ENCODE measurements at places on chromosomes 4 and X.

DNA sequence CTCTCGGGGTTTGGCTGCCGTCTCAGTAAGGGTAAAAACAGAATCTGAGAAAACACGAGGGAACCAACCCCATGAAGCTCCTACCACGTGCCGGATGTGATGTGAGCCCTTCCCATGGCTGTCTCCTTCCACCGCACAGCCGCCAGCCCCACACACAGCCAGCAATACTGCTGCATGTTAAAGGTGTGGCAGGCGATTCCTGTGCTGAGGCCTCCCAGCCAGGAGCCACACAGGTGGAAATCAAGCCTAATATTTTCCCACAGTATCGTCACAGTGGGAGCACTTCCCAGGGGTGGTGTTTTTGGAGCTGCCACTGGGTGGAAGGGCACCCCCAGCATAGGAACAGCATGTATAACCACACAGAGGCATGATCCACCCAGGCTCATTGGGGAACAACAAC, 77.5 kb downstream of the SLC2A9 start:
- no peak for DNase-seq

DNA sequence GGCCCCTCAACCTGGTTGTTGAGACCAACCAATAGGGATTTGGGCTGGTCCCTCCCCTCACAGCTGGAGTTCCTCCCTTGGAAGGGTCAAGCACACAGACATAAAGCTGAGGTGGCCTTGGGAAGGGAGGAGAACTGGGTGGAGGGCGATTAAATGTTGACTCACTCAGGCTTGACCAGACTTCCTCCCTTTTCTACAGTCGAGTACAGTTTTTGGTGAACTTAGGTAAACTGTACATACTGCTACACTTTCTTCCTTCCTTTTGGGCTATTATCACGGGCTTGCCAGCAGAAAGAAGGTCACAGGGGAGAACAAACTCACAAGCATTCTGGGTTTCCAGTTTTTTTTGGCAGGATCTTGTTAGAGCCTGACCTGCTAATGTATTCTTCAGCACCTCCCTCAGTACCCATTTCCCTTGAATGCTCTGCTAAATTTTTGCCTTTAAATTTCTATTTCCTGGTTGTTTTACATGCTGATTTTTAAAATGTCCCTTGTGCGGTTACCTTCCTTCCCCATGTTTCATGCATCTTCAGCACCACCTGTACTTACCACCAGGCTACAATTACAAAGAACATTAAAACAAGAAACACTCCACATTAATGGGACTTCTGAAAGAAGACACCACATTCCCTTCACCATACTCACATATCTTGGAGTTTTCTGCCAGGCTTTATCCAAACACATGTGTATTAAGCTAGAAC, 135.2 kb upstream of the RASGEF1B start:
- DNase-seq, result no peak

GRCh38 chr4:4914059-4914820, 54.8 kb downstream of the MSX1 start:
- no peak for DNase-seq

DNA sequence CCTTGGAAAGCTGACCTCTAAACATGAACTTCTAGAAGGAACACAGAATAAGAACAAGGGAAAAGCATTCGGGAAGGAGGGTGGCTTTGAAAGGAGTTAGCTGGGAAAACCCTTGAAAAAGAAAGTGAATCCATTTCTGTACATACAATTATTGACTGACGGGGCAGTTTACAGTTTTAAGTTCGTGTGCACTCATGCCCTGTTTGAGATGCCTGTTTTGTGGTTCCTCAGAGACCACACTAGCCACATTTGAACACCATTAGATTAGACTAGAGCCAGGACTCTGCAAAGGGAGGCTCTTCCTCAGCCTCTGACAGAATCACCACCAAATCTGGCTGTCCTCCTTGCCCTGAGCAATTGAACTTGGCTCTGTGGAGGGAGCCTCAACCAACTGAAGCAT, 158.3 kb downstream of the PALLD start:
- DNase-seq, result no peak

DNA sequence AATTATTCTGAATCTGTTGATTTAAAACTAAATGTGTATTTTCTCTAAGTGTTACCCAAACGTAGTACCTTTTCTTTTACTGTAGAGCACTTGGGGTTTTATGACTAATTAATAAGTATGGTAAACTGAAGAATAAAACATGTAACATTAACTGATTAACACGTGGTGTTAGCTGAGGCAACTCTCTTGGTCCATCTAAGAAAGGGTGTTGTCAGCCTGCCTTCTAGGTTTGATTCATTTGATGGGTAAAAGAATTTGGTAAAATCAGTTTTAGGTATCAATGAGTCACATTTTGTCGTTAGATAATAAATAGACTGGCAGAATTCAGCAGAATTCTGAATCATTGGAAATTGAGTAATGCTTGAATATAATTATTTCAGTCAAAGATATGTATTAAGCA, 99.7 kb downstream of the AFF1 start:
- DNase-seq, result no peak

- DNase-seq, result no peak
These were observed 373.6 kb upstream of the RASGEF1B start for GRCh38 chr4:81845273-81845672.

DNA sequence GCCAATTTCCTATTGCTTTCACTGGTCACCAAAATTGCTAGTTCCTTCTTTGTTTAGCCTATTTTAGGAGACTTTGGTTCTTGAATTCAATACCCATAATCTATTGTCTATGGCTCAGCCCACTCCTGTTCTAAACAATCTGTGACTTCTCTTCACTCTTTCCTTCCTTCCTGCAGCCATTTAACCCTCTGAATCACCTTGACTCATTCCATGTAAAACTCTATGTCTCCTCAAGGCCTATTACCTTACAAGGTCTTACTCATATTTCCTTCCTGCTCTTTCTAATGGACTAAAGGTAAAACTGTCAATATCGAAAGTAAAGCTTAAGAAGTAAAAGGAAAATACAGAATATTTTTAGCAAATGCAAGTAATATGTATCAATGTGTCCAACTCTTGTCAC, 301.6 kb downstream of the ARHGAP24 start:
- DNase-seq, result no peak

Measured in CD4-positive, alpha-beta T cell treated with Interleukin-17A for 4 hours (primary cell).